ENCODE measurements at places on chromosomes 6 and 20. TPM values are rescaled to one million over a fixed set of nuclear protein-coding genes. Genes with fewer than 3 reads are reported as not detected.

DNA sequence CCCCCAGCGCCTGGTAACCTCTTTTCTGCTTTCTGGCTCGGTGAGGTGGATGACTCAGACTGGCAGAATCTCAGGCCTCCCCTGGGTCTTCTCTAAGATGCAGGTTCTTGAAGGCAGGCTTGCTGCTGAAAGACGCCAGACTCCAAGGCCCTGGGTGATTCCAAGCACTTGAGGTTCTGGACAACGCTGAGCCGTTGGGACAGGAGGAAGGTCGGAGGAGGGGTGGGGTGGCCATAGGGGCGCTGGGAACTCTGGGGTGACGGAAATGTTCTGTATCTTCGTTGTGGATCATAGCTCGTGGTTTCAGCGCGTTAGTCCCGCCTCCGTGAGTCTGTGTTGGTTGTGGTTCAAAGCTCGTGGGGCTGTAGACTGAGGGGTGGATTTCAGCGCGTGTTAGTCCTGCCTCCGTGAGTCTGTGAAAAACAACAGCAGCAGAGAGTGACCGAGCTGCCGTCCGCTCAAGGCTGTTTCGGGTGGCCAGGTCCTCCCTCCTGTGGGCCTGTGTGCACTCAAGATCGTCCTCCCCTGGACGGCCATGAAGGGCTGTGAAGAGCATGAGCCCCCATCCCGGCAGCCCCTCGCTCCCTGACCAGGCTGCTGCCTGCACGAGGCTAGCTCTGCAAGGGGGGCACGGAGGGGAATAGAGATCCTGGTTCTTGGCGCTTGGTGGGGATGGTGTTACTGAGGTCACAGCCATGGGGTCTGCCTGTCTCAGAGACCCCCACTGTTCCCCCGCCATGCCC, 7.7 kb downstream of the NTSR1 start:
- no peak for DNase-seq

DNA sequence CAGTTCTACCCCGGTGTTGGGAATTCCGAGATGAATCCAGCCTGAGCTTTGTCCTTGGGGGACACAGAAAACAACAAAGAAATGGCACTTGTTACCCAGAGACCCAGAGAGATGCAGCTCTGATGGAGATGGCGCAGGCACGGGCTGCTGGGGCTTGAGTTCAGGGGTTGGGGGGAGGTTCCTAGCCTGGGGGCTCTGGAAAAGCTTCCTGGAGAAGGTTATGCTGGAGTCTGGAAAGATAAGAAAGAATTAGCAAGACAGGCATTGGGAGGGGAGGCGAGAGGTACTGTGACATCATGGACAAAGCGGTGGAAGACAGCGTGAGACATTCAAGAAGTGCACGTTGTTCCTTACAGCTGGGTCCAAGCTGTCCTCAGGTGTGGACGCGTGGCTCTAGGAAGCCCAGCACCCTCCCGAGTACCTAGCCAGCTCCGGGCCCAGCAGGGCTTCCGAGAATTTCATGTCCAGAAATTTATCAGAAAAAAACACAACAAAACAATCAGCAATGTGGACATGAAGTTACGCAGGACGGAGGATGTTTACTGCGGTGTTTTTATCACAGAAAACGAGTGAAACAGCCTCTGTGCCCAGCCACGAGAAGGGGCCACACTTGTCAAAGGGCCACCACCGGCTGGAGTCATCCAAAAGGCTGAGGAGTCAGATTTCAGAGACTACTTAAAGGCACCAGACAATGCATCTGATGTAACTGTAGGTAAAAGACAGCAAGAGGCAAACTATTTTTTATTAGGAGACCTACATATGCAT, 39.5 kb downstream of the C20orf203 start:
- DNase-seq, result no peak

DNA sequence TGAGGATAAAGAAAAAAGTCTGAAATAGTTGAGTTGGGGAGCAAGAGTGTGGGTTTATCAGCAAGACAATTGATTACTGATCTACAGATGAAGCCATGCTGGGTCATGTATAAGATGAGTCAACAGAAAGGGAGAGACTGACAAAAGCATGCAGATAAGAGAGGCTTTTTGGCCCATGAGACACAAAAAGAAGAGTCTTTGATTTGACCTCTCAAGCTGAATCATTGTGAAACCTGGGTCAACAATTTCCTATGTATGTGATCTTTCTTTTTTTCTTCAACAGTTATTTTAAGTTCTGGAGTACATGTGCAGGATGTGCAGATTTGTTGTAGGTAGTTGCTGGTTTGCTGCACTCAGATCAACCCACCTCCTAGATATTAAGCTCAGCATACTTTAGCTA, 15.9 kb downstream of the RIMS1 start:
- no peak for DNase-seq

The WFDC5 gene
- not detected for total RNA-seq

GRCh38 chr20:2400290-2400689, 19.6 kb downstream of the TGM6 start:
- no peak for DNase-seq
